HEK293T (cell line): ENCODE measurements at places on chromosomes 1 and 21.

GRCh38 chr1:159000625-159001024 is 9.1 kb upstream of the IFI16 start:
- no peak for DNase-seq

- no peak for DNase-seq
Observed at GRCh38 chr1:119470377-119470776, 36.6 kb upstream of the HSD3B1 start.

DNA sequence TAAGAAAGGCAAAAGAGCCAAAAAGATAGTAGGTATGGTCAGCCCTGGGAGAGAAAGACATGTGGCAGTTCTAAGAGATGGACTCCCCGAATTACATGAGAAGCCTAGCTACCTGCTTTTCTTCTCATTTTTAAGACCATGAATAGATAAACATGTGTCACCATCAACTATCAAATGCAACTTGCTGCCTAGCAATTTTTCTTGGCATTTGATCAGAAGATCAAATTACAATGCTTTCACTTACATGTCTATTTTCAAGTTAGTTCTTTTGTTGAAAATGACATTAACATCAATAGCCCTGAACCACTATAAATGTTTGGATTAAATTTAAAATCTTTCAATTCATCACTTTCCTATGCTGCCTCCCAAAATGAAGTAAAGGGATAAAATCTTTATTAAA is 212.3 kb downstream of the HHIPL2 start:
- DNase-seq = no peak

GRCh38 chr1:72336776-72337175 is 54.4 kb upstream of the NEGR1 start:
- no peak for DNase-seq

GRCh38 chr21:41641821-41642701 is 124.8 kb downstream of the RIPK4 start:
- DNase-seq = no peak

GRCh38 chr1:233386336-233386735 is 58.8 kb downstream of the MAP3K21 start:
- DNase-seq = no peak

GRCh38 chr1:29808141-29808995 is 572.0 kb downstream of the PTPRU start:
- peak; percentile 3 for DNase-seq

DNA sequence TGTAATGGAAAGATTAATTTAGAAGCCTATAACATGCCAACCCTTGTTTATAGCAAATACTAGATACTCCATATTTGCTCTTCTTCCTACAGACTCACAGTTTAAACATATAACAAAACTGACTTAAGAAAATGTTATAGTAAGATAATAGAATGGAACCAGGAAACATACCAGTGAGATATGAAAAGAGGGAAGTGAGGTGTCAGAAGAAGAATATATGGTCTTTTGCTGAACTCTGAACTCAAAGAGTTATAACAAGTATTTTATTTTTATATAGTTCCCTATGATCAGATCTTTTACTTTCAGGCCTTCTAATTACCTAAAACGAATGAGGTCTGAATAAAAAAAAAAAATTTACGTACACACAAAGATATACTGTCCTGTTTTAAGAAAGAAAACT is 20.9 kb downstream of the TMED5 start:
- no peak for DNase-seq

DNA sequence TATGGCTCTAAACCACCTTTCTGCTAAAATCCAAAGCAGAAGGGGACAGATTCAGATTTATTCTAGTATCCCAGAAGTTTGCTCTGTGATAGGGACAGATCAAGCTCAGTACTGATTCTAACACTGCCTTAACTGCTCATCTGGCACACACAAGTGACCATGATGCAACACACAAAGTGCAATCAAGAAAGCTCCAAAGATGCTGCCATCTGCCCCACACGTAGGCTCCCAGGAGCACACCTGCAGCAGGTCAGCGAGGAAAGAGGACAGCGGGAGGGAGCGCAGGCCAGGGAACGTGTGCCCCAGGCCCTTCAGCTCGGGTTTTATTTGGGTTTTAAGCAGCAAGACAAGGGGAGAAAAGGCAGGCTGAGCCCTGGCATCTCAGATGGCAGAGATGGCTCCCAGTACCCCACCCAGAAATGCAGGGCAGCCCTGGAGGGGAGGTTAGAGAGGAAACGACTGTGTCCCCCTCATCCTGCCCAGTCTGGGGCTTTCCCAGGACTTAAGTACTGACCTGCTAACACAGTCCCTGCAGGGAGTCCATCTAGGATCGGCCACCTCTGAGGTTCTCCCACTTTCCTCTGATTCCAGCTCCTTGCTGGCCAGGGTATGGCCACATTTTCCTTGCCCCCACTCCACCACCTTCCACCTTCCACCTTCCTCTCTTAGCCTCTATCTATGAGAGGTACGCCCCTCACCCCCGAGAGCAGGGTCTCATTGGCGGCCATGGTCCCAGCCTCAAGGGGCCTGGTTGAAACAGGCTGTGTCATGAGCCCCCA is 1.2 kb downstream of the TRIM11 start:
- no peak for DNase-seq

DNA sequence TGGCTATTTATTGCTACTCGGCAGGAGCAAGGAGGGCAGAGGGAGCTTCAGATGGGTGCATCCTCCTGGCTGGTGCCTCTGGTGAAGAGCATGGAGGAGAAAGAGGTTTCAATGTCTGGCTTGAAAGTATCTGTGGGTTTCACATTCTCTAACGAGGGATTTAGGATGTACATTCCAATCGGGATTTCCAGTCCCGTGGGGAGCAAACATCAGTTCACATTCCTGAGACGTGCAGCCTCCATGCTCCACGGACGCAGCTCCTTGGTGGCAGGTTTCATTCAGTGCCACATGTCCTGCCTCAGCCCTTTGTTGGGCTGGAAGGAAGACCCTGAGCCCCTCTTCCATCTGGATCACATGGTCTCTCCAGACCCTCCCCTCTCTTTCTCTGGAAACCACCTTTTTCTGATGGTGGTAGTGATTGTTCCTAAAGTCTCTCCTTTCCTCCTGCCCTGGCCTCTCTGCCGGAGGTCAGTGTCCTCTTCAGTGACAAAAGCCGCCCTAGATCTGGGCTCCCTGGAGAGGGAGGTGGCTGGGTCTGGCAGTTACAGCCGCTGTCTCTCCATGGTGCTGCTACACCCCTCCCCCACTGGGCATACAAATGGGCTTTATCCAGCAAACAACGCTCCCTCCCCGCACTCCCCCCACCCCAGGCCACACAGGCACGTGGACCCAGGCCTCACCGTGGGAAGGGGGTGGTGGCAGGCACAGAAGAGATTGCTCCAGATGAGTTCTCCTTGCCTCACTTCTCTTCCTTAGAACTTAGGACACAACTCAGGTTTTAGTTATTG is 826 bp upstream of the CA14 start:
- peak; percentile 13 for DNase-seq

DNA sequence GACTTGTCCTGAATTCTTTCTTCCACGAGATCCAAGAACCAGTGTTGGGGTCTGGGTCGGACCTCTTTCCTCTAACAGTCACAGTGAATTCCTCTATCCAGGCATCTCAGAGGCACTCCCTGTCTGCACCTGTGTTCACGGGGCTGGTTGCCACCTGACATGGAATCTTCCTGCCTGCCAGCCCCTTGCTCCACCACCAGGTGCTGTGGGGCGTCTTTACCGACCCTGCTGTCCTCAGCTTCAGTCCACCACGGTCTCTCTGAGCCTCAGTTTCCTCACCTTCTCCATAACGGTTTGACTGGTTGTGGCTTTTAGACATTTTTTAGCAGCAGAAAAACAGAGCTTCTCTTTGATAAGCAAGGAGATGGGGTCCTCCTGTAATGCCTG is 62.7 kb downstream of the SDC3 start:
- no peak for DNase-seq

DNA sequence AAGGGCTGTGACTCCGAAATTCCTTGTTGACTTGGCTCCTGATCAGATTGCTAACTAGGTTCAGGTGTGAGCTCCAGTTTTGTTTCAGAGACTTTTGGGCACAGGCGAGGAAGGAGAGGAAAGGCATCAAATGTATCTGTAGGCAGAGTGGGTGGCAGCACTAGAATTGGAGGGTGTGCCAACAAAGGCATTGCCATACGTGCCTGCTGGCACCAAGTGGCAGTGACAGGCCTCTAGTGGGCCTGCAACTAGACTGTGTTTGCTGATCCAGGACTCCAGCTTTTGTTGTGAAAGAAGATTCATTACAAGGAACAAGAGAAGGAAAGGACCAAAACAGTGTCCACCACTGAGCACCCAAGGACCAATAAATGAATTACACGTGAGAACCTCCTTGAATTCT is 79.5 kb downstream of the TM2D1 start:
- DNase-seq = no peak

- DNase-seq = no peak
Observed at GRCh38 chr1:232891656-232892317, 58.6 kb upstream of the NTPCR start.

DNA sequence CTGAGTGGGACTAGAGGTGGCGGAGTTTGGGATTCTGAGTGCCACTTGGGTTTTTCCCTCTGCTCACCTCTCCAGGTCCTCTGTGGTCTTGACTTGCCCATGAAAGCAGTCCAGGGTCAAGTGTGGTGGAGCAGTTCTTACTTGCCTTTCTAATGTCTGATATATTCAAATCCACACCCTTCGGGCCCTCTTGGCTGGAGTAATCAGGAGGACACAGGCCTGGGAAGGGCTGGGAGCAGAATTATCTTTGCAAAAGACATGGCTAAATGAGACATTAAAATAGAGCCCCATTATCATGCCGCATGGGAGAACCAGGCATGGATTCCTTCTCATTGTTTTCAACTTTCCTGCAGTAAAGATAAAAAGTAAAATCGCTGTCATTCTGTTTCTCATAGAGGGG is 74.0 kb downstream of the NFASC start:
- DNase-seq = no peak

DNA sequence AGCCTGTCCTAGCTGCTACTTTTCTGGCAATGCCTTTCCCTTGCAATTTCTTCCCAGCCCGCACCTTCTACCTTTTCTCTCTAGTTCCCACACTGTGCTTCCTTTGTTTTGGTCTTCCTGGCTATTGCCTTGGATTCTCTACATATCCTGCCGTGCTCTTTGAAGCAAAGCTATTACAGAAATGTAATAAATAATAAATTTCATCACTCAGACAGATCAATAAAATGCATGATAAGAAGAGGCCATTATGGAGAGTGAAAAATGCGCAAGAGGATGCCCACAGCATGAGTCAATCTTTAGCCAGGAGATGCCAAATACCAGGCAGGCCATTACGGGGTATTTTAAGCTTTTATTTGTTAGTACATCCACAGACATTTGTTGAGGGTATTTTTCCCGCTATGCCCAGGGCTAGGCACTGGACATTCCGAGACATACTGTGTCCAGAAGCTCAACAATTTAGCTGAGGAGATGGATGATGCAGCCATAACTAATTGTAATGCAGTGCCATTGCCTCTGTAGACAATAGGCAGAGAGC is 163.6 kb downstream of the ST6GALNAC3 start:
- no peak for DNase-seq

DNA sequence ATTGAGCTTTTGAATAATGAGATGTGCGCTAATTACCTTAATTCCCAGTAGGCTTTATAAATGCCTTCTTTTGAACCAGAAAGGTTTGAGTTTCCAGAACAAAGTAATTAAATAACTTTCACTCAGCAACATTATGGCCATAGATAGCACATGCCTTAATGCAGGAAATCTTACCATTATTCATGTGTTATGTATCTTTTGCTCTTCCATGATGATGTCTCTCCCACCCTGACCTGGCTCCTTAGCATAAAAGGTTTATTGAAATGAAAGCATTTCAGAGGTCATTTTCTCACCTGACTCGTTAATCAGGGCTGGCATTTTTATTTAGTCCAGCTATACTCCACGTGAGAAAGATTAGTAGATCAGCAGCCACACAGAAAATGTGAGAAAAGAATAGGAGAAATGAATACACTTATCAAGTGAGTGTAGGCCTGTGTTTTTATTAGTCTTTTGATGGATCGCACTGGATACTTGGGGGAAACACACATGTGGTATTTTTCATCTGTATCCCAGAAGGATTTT is 180.2 kb downstream of the ATP6V1G3 start:
- DNase-seq = no peak

DNA sequence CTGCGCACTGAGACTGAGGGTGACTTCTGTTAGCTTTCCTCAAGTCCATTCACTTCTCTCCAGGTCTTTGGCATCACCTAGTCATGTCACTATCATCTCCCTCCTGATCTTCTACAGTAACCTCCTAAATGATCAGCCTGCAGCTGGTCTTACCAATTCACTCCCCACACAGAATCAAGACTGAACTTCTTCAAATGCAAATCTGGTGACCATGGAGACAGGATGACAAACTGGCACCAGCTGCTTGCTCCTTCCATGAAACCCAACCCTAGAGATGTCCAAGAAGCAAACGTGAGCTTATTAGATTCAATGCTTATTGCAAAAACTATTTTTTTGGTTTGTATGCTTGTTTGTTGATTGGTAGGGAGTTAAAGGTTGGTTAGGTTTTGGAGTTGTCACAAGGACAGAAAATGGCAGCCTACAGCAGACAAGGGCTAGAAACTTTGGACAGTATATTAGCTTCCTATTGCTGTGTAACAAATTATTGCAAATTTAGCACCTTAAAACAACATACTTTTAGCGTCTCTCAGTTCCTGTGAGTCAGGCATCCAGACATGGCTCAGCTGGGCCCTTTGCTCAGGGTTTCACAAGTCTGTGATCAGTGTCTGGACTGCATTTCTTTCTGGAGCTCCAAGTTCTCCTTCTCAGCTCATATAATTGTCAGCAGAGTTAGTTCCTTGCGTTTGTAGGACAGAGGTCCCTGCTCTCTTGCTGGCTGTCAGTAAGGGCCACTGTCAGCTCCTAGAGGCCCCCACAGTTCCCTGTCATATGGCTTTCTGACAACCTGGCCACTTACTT is 53.3 kb upstream of the GJA8 start:
- no peak for DNase-seq

- DNase-seq = no peak
Observed at GRCh38 chr1:224273641-224274040, 56.3 kb downstream of the NVL start.

GRCh38 chr1:212482006-212482636 is 49.4 kb downstream of the NENF start:
- no peak for DNase-seq
